Thymus (tissue), 14 donors: ENCODE measurements at places on chromosomes 13 and 19. TPM values are rescaled to one million over a fixed set of nuclear protein-coding genes. Genes with fewer than 3 reads are reported as not detected.

GRCh38 chr13:25171170-25171516 is 945 bp downstream of the AMER2 start:
- DNase-seq = no peak

- DNase-seq = no peak
Measured at GRCh38 chr13:73179650-73180274, 121.0 kb downstream of the KLF5 start.

GRCh38 chr13:41596190-41596589 is 138.8 kb downstream of the RGCC start:
- DNase-seq = no peak

The TMIGD2 gene
- 64.8 TPM for polyA plus RNA-seq

The KRTDAP gene
- 523 TPM for polyA plus RNA-seq

The CCDC194 gene
- polyA plus RNA-seq = 0.55 TPM

GRCh38 chr13:61722119-61722518 is 306.5 kb upstream of the PCDH20 start:
- no peak for DNase-seq
